Right kidney (tissue), 9 donors: ENCODE measurements at places on chromosomes 4 and X.

DNA sequence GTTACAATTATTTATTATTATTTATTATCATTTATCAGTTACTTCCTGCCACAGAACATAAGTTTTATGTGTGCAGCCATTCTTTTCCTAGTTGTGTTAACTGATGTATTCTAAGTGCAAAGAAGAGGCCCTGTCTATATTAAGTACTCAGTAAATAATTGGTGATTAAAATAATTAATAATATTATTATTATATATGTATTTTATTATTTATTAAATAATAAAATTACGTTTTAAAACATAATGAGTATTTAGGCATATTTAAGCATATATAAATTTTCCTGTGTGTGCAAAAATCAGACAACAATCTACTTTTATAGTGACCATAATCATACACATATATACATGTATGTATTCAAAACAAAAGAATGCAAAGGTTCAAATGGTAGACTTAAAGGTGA lies 1871.6 kb upstream of the IGFBP7 start:
- DNase-seq = no peak

DNA sequence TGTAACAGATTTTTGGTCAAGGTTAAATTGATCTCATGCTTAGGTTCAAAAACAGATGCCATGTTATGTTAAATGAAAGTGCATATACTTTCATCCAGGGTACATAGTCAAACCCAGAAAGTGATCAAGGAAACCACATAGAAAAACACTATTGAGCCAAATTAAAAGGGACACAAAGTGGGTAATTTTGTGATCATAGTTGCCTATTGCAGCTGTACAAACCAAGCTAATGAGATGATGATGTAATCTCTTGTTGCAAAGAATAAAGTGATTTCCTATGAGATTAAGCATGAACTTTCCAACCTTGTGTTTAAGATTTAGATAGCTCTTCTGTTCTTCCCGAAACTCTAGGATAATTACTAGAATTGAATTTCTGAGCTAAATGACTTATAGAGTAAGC lies 20.2 kb upstream of the LIMCH1 start:
- no peak for DNase-seq

DNA sequence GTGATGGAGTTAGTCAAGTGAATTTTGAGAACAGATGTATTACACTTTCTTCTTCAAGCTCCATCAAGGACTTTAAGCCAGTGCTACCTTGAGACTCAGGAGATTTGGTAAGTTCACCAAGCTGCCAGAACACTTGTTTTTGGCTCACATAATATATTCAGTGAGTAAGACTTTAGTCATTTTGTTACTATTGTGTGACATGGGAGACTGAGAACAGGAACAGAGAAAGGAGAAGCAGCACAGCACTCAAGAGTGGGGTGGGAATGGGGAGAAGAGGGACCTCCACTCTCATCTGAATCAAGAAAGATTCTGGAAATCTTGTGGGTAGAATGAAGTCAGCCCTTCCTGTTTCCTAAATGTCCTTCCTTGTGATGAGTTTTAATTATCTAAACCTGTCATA lies 87.3 kb upstream of the TET2 start:
- DNase-seq = no peak

DNA sequence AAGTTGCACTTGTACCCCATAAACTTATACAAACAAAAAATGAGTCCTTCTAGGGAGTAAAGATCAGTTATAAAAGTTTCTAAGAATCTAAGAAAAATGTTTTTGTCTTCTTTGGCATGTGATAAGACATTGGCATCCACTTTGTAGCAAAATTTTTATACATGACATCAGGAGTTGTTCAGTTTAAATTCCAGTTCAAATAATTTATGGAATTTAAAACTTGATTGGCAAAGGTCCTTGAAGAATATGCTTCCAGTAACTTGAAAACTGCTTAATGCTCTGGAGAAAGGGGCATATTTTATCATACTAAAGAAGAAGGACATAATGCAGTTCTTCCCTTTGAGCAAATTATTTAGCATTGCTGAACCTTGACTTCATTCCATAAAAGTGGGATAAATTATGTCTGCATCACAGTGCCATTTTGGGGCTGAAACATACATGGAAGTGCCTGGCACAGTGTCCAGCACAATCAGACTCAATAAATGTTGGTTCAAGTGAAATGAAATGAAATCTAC lies 163.3 kb upstream of the IL15 start:
- no peak for DNase-seq

DNA sequence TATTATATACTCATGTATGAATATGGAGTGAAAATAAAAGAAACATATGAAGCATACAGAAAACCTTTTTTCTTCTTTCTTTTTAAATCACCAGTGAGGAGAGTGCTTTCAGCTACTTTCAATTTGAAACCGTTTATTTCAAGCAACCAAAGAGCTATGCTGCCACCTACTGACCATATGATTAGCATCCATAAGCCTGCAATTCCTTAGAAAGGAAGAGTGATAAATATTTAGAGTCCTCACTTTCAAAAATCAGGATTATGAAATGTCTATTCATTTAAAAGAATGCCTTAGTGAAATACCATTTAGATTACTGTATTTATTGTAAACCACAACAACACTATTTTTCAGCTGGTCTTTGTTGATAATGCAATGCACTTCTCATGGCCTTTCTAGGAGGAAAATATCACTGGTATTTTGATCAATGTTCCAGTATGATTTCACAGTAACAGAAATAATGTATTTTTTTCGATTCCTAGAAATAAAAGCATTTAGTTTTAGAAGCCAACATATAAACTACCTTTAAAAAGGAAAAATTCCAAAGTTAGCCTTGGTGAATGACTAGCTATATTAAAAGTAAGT lies 667.6 kb downstream of the PCDH18 start:
- DNase-seq = no peak

- DNase-seq = no peak
Observed at GRCh38 chr4:123809864-123810263, 413.3 kb downstream of the SPRY1 start.

- DNase-seq = no peak
Observed at GRCh38 chrX:72026341-72027023, 105.2 kb downstream of the RTL5 start.

DNA sequence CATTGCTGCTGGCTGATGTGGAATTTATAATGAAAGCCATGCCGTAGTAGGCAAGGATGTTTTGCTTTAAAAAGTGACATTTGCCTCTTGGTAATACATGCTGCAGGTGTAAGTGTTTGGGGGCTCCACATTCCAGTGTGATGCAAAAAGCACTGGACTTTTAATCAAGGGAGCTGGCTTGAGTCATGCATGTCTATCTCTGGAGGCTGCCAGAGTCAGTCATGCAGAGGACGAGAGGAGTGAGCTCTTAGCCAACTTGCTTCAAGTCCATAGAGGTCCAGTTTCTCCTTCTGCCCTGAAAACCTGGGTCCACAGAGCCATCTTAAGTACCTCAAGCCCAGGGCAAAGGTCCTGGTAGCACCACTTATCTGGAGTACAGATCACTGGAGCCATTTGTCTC lies 11.6 kb upstream of the CXCL13 start:
- no peak for DNase-seq

DNA sequence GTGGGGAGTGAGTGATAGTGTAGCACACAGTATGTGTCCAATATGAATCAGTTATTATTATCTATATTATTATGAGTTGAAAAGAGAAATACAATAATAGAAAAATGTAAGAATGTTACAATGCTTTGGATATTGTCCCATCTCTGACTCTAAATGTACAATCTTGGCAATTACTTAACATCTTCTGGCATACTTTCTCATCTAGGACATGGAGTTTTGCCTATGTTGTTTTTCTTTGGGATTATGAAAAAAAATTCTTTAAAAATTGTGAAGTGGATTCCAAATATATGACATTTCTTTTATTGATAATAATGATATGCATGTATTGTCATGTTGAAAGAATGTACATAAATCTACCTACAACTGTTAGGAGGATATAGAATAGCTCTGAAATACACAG lies 84.1 kb downstream of the TBCK start:
- no peak for DNase-seq

DNA sequence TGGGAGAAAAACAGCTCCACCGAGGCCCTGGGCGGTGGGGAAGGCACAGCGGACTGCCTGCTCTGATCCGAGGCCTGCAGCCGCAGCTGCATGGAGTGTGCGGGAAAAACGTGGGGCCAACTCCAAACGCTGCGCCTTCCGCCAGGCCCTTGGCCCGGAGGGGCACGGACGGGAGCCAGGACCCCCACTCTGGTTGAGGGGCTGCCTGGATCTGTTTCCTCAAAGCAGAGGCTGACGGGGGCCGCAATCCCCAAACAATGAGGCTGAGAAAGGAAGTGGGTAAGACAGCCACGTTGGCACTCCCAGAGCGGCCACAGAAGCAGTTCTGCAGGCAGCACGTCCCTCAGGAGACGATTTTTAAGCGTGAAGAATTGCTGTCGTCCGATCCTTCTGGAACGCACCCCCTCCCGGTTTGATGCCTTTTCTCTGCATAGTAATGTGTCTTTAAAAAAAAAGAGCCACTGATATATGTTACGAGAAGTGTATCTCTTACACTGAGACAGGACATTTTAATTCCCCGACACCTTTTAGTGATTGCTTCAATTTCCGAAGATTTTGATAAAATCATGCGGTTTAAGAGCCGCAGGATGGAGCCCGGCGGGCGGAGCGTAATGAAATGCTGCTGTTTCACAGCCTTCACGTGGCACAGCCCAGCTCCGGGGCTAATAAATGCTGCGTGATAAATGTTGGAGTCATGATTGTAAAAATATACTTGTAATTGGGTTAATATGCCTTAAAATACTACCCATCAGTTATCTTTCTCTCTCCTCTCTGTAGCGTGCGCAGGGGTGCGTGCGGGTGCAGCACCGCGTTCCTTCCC lies 85.7 kb downstream of the FAM53A start:
- DNase-seq = no peak

DNA sequence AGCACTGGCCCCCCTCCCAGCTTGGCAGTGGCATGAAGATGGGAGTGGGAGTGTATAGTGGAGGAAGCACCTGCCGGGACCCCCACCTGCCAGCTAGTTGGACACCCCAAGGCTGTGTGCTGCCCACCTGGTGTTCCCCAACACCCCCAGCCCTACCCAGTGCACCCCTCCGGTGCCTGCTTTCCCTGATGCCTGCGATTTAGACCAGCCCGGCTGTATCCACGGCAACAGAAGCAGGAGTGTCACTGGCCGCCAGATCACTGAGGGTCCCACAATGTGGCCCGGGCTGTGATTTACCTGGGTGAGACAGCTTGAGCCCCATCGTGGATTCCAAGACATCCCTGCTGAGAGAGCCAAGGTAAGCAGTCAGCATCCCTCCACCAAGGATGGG lies 533 bp downstream of the GPR173 start:
- no peak for DNase-seq

DNA sequence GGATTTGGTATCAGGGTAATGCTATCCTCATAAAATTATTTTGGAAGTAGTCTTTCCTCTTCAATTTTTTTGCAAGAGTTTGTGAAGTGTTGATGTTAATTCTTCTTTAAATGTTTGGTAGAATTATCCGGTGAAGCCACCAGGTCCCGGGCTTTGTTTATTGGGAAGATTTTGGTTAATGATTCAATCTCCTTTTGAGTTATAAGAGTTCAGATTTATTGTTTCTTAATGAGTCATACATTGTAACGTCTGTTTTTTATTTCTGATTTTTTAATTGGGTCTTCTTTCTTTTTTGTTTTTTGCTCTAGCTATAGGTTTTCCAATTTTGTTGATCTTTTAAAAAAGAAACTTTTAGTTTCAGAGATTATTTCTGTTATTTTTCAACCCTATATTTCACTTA lies 412.3 kb downstream of the PDGFC start:
- no peak for DNase-seq
